ENCODE measurements at places on chromosomes 4 and X.

GRCh38 chr4:3306450-3306849 lies 13.6 kb downstream of the RGS12 start:
- DNase-seq, result no peak

DNA sequence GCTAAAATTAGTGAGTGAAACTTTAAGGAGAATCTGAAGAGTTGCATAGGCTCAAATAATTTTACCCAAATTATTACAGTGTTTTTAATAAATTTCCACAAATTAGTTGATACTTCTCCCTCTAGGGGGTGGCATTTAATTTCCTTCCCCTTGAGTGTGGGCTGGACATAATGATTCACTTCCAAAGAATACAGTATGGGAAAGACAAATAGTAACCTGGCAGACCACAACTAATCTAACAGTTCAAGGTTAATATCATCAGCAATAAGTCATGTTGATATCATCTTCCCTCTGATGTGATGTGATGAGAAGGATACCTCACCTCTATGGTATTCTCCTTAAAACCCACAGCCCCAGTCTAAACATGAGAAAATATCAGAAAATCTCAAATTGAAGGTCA lies 15.5 kb downstream of the PFKFB1 start:
- DNase-seq, result no peak

GRCh38 chr4:4333265-4333706 lies 43.2 kb downstream of the ZBTB49 start:
- DNase-seq, result no peak

DNA sequence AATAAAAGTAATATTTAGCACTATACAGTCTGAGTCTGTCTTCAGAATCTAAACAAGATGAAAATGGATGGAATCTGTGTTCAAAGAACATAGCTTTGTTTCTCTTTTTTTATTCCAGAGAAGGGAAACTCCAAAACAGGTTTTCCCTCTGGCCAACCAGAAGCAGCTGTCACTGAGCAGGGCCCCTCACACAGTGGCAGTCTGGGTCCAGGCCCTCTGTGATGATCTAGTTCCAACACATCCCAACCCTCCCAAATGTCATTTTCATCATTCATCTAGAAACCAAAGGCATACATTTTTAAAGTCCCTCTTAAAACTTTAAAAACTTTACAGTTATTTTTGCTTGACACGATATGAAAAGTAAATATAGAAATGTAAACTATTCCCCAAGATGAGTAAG lies 70.1 kb downstream of the ATP8A1 start:
- DNase-seq, result no peak

GRCh38 chrX:16368696-16369095 lies 201.4 kb downstream of the MAGEB17 start:
- DNase-seq, result no peak
